ENCODE measurements at places on chromosomes 6 and 20.

- no peak for DNase-seq
Observed at GRCh38 chr20:47246061-47246777, 110.3 kb downstream of the ZMYND8 start.

DNA sequence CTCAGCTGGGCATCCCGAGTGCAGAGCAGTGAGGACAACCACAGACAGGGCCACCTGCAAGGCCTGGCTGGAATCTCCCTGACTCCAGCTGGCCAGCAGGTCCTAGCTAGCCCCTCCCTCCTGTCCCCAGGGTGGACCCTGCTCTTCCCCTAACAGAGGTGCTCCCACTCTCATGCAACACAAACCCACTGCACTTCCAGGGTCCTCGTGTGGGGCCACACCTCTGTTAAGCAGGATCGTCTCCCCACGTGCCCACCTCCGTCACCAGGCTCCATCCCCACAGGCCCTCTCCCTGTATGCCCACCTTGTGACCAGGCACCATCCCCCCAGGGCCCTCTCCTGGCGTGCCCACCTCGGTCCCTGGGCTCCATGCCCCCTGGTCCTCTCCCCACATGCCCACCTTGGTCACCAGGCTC lies 17.3 kb downstream of the TAF4 start:
- DNase-seq = no peak

GRCh38 chr6:44696099-44696498 lies 308.6 kb downstream of the CDC5L start:
- no peak for DNase-seq

DNA sequence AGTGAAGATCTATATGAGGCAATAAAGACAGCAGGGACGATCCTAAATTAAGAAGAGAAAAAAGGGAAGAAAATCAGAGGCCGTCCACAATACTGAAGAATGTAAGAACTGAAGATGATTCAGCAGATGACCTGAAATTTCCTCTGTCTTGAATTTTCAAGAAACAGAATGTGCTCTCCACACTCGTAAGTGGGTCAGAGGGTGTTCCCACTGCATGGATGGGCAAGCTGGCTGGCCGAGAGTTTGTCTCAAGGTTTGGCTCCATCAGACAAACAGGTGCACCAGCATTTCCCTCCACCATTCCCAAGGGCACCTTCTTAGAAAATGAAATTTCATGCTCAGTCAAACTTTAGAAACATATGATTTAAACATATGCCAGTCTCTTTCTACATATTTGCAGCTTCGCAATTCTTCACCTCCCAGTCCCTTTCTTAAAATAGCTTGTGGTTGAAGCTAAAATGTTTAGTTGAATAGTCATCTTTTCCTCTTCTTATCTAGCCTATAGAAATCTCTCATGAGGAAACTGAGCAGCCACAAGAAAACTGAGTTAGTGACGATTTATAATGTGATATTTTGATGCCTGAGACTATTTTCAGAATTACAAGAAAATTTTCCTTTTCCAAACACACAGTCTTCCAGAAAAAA lies 576.4 kb downstream of the PRKN start:
- no peak for DNase-seq

DNA sequence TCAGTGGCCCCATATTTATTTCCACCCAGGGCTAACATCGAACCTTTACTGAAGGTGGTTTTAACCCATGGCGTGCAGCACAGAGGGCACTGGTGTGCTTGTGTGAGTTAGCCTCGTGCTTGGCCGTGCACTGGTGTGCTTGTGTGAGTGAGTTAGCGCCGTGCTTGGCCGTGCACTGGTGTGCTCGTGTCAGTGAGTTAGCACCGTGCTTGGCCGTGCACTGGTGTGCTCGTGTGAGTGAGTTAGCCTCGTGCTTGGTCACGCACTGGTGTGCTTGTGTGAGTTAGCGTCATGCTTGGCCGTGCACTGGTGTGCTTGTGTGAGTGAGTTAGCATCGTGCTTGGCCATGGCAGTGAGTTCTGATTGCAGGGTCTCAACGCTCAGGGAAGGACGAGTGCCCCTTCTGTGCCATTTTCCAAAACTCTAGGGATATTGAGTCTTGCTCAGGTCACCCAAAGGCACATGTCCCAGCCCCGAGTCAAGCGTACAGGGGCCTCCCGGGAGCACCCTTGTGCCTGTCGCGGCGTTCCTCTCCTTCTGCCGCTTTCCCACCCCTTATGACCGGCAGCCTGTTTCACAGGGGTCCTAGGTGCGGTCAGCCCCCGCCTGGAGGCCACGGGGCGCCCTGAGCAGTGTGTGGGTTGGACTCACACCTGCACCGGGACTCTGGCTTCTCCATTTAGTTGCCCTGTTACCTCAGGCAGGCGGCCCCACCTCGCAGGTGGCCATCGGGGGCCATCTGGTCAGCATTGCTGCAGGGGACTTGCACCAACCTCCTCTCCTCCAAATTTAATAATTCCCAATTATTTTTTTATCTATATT lies 399.1 kb downstream of the CDH4 start:
- DNase-seq = no peak

GRCh38 chr6:138211048-138211581 lies 7.2 kb downstream of the PBOV1 start:
- no peak for DNase-seq

DNA sequence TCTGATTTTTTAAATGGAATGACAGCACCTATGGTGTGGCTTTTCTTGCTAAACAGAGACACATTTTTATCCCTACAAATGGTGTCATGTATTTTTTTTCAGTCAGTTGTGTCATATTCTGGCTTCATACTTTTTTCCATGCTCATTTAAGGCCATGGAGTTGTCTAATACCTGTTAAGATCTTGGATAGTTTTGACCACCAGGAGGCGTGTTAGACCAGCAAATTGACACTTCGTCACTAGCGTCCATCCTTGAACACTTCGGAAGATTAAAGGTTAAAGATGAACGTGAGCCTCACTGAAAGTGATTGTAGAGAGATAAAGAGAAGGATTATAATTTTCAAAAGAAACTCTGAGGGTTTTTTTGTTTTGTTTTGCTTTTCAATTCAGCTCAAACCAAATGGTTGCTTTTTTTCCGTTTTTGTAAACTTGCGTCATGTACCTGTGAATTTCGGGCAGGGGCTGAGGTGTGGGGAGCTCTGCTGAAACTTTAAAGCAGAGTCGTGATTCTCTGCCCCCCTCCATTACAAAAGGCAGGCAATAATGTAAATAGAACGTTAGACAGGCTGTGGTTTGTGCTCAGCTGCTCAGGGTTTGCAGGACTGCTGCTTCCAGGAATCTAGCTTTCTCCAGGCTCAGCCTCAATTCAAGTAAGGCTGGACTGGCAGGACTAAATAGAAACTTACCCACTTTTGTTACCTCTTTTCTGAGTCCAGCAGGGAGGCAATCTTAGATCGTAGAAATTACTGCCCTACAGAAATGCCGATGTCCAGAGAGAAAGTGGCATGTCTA lies 245.1 kb downstream of the FOXA2 start:
- no peak for DNase-seq

All from stimulated activated CD8-positive, alpha-beta memory T cell treated with anti-CD3 and anti-CD28 coated beads, Interleukin-2, amount 100 ng/mL, for 1 hour (primary cell).